HS-5 (cell line): ENCODE measurements at places on chromosomes 12 and 14.

DNA sequence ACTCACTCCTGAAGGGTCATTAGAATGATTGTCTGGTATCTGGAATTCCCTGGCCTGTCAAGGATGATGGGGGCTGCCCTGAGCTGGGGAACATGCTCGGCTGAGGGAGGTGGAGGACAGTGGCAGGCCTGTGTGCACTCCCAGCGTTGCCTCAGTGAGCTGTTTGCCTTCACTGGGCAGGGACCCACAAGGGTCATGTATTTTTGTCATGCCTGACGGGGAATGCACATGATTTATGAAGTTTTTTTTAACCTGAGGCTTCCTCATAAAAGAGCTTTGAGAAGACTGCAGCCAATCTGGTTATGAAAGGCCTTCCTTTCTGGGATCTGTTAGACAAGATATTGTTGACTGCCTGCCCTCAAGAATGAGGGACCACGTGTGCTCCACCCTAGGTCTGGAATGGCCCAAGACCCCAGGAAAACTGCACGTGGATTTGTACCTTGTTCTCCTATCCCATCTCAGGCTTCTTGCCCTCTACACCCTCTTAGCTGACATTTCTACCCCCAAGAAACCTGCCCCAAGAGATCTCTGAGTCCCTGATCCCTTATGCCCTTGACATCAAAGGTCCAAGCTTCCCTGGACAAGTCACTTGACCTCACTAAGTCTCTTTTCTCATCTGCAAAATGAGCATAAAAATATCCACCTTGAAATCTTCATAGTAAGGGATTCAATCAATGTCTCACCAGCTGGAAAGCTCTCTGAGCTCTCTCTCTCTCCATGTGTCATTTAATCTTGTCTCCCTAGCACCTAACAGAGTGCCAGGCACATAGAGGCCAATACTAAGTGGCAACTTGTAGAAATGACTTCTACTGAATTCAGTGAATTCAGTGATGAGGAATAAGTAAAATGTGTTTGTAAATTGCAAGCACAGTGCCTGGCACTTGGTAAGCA, 24.5 kb upstream of the COL2A1 start:
- no peak for DNase-seq

- no peak for DNase-seq
These were observed 169.6 kb upstream of the FRMD6 start for GRCh38 chr14:51482102-51482501.

DNA sequence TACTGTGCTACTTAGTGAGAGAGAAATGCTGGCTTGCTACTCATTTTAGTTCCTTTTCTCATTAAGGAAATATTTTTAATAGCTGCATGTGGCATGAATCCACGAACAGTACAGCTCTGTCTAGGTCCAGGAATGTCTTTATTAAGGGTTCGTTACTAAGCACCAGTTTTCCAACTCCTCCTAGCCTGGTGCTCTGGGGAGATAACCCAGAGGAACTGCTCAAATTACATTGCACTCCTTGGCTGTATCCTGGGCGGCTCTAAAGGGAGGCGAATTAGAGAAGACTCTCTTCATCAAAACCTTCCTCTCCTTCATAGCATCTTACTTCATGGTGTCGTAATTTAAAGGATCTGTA, 101.3 kb downstream of the PPM1A start:
- DNase-seq, result no peak

DNA sequence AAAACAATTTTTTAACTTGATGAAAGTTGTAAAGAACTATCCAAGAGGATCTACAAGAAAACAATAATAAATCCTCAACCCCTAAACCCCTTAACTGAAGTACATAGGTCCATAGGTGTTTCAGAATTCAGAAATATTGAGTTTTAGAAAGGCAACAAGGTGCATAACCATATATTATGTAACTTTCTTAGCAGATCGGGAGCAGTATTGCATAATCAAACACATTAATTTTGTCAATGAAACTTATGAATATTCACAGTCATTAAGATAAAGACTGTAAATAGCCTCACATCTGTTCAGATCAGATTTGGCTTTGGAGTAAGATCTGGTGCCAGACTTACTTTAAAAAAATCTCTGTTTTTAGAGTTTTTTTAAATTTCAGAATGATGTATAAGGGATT, 647.1 kb upstream of the FLRT2 start:
- no peak for DNase-seq

DNA sequence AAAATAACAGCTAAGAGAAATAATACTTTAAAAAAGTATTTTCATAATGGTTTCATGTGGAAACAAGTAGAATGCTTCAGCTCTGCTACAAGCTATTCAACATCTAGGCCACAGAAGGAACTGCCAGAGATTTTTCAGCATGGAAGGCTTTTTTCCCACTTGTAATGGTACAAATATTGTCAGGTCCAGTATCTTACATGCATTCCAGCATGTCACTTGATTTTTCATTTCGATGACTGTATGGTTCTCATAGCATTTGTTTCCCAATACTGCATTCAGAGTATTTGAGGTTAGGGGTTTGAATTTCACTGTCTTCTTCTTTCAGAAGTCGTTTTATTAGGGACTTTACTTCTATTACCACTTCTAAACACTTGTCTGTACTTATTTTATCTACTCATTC, 1701.5 kb upstream of the FLRT2 start:
- DNase-seq, result no peak

- no peak for DNase-seq
These were observed 15.3 kb upstream of the CNOT2 start for GRCh38 chr12:70227911-70228310.

GRCh38 chr12:30546121-30546520, 149.5 kb downstream of the IPO8 start:
- DNase-seq, result no peak

- DNase-seq, result no peak
These were observed 101.1 kb downstream of the CRACR2A start for GRCh38 chr12:3651585-3652424.

DNA sequence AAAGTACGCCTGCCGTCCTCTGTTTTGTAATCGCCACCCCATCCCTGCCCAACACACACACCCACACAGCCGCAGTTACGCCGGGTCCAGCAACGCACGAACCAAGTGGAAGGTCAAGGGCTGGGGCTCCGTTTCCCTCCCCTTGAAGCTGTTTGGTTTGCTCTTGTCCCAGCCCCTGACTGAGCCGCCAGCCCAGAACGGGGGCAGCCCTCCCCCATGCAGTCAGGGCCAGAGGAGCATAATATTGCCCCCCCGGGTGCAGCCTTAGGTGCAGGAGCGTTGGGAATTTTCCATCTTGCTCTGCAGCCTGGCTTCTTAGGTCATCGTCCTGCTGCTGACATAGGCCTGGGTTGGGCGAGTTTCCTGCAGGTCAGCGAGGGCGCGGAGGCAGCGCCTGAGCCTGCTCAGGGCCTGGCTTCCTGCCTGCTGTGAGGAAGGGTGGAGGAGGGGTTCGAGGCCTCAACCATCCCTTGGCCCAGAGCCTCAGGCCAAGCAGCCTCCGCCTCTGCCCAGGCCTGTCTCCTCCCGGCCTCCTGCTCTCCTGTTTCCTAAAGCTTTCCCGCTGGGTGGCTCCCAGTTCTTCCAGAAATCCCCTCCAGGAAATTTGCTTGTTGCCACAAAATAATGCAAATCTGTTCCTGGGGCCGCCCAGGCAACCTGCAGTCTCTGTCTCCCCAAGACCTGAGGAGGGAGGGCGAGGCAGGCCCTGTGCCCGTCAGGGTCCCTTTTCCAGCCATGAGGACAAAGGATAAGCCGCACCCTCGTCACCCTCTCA, 44.5 kb downstream of the PSMA6 start:
- DNase-seq, result no peak
